ENCODE measurements at places on chromosomes 6 and 20.

- DNase-seq = no peak
These were observed 38.9 kb upstream of the FRMD1 start for GRCh38 chr6:168117942-168118341.

DNA sequence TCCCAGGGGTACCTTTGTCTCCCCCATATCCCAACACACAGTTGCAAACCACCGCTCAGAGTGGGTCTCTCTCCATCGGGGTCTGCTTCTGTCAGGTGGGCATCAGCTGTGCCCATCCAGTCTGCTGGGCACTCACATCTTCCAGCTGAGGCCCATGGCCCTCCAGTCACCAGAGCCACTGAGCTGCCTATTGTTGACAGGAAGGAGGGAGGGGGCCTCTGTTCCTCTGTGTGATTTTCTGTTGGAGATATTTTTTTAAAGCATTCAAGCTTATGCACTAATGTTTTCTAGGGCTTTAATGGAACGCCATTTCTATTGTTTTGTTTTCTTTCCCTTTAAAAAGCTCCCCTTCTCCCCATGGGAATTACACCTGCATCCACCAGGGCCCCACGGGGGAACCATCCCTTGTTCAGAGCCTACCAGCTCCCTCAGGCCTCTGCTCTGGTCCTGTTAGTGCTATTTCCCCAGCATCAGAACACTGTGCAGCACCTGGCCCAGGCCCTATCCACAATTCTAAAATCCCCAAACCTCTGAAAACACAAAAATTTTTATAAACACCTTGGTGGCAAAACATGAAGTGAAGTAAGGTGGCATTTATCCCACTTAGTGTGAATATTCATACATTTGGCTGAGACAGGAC, 326.2 kb downstream of the CD83 start:
- no peak for DNase-seq

DNA sequence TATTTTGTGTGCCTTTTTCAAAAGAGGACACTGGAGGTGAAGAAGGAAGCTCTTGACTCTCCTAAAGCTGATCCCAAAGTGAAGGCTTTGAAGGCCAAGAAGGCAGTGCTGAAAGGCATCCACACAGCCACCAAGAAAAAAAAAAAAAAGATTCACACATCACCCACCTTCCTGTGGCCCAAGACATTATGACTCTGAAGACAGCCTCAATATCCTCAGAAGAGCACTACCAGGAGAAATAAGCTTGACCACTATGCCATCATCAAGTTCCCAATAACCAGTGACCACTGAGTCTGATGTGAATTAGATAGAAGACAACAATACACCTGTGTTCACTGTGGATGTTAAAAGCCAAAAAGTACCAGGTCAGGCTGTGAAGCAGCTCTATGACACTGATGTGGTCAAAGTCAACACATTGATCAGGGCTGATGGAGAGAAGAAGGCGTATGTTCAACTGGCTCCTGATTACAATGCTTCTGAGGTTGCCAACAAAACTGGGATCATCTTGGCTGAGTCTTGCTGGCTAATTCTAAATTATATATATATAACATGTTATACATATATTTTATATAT, 59.4 kb downstream of the PLCG1 start:
- DNase-seq = no peak

- DNase-seq = no peak
These were observed 83.7 kb downstream of the SLC22A3 start for GRCh38 chr6:160431791-160432404.
